Renal cortical epithelial cell (primary cell): ENCODE measurements at places on chromosomes 11 and 22. TPM values are rescaled to one million over a fixed set of nuclear protein-coding genes. Genes with fewer than 3 reads are reported as not detected.

GRCh38 chr11:7576726-7577290 lies 63.0 kb downstream of the PPFIBP2 start:
- DNase-seq = no peak

- DNase-seq = peak; percentile 17
Observed at GRCh38 chr11:11436715-11437313, 83.8 kb upstream of the CSNK2A3 start.

Gene DENND5A
- total RNA-seq = 216 and 218 TPM in 2 replicates

Gene CYTH4
- total RNA-seq = not detected in 2 replicates

Gene SEPTIN3
- total RNA-seq = 0.05 and 0.35 TPM in 2 replicates

Gene GDPD4
- not detected in 2 replicates for total RNA-seq

- DNase-seq = no peak
Observed at GRCh38 chr11:91258876-91259275, 965.7 kb upstream of the FAT3 start.

DNA sequence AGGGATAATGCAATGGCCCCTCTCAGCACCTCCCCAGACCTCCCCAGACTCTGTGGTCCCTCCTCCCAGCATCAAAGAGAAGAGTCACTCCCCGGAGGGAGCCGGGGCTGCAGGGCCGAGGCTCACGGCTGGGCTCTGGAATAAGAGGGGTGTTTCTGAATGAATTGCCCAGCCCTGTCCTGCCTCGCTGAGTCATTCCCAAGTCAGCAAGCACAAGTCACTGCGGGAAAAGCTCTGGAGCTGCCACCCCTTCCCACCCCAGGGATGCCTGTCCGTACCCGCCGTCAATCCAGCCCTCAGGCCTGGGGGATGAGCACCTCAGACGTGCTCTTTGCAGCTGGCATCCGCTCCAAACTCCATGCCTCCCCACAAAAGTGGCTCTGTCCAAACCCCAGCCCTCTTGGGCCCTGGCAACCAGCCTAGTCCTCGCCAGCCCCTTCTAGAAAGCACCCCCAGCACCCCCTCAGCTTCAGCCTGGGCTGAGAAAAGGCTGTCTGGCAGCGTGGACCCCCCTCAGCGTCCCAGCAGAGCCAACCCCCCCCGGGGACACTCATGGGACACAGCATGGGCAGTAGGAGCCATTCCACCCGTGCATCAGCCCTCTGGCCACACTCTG lies 22.7 kb downstream of the CELSR1 start:
- DNase-seq = peak; percentile 65
